ENCODE measurements at places on chromosomes 11 and 22.
A peak's percentile ranks its signal among the peaks of the same experiment; 100 is the strongest.

GRCh38 chr11:44595964-44596381, 30.5 kb downstream of the CD82 start:
- DNase-seq, result peak; percentile 89

- no peak for DNase-seq
These were observed 704.0 kb downstream of the KCNA4 start for GRCh38 chr11:29312812-29313211.

DNA sequence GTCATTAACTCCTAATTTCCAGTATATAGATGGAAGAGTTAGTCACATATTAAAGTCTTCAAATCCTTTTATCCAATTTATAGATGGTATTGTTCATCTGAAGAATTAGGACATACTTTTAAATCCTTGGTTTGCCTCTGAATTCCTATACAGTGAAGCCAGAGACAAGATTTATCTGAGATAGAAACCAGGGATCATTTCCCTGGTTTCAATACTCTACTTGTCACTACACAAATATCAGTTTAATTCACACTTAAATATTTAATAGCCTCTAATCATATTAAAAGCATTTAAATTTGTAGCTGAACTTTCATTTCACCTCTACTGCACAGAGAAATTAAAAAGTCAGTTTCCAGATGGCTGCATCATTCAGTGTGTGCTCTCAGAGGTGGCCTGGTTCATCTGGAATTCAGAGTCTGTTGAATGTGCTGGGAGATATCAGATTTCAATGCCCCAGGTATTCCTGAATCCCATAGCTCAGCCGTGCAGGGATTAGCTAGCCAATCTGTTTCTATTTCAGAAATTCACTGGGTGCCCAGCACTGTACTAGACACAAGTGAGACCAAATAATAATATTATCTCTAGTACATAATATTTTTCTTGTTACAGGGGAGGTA, 344.3 kb downstream of the AASDHPPT start:
- DNase-seq, result no peak

GRCh38 chr11:16775614-16776283, 37.3 kb downstream of the C11orf58 start:
- no peak for DNase-seq

DNA sequence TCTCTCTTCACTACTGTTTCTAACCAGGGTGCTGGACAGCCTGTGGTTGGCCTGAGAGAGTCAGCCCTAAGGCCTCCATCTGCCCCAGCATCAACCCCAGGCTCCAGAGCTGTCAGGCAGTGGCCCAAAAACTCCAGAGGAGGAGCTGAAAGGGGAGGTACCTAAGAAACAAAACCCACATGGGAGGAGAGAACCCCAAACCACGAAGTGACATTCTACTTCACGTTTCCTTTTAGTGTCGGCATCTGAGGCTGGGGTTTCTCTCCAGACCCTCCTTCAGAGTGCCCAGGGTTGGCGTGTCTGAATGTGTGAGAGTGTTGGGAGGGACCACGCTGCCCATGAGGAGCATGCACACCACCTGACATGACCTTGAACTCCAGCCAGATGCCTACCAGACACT, 69.8 kb upstream of the NNMT start:
- no peak for DNase-seq

Data from lung (tissue), 17 donors.